ENCODE measurements at places on chromosomes 1 and 21. TPM values are rescaled to one million over a fixed set of nuclear protein-coding genes. Genes with fewer than 3 reads are reported as not detected.

The LCE1D gene
- total RNA-seq = not detected

The NMNAT2 gene
- total RNA-seq = not detected

DNA sequence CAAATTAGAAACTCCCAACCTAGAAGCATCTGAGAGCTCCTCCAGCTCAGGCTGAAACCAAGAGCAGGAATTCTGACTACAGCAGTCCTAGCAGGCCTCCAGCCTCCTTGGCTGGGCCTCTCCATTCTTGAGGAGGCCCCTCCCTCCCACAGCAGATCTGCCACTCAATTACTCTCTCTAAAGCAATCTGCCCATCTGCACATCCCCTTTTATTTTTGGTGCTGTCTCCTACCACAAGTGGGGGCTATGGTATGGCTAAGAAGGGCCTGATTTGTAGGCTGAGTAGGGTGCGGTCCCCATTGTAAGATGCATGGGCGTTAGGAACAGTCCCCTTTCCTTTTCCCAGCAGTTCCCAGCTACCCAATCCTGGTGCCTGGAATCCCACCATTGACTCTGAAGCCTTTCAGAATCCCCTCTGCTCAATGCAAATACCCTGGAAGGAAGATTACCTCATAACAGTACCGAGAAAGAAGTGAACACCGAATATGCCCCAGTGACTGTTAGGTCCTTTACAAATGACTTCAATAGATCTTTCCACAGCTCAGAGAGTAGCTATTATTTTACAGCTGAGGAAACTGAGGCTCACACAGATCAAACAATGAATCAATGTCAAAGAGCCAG, 11.6 kb upstream of the TTC39A start:
- no peak for DNase-seq

The OR6N1 gene
- not detected for total RNA-seq

- no peak for DNase-seq
Measured at GRCh38 chr1:87149241-87150041, 179.2 kb upstream of the LMO4 start.

- no peak for DNase-seq
Measured at GRCh38 chr1:239123260-239123659, 263.1 kb upstream of the CHRM3 start.

DNA sequence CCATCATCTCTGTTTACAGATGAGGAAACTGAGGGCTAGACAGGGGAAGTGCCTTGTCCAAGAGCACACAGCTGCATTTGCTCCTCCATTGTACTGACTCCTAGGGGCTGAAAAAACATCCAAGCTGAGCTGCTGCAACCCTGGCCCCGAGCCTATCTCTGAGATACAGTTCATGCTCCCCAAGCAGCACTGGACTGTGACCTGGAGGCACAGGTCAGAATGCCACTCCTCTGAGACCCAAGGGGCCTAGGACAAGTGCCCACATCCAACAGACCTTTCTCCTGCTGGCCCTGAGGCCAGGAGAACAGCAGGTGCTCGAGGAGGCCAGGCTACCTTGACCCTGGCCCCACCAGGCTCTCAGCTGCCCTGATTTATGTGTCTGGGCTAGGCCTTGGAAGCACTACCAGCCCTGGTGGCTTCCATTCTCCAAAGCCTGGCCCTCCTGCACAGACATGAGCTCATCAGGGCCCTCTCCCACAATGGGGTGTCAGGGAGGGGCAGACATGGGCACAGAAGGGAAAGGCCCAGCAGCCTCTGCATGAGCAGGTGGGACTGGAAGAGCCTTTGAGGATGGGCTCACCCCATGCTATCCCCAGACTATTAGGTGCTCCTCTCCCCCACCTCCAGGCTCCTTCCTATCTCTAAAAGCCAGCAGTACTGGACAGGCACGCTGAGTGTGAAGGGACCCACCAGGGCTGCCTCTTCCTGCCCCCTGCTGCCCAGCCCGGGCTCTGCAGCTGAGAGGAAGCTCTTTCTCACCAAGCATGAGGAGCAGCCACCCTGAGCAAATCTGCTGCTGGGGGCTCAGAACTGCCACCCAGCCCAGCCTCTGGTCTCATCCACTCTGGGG, 18.8 kb downstream of the ADGRB2 start:
- peak; percentile 58 for DNase-seq

The RNF186 gene
- total RNA-seq = not detected

DNA sequence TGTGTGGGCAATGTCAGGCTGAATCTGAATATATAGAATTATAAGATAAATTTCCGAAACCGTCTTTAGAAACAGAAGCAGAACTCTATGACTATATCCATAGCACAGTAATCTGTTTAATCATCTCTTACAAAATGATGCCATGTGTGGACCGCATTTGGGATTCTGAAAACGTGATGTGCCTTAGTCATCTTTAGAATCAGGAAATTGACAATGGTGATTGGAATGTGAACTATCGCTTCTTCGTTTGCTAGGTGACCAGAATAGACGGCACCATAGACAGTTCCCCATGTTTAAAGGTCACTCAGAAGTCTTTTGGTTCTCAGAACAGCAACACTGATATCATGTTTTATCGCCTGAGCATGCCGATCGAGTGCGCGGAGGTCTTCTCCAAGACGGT, 300.3 kb downstream of the ZP4 start:
- DNase-seq = no peak

- DNase-seq = peak; percentile 78
Measured at GRCh38 chr1:181179987-181180365, 91.5 kb downstream of the IER5 start.

DNA sequence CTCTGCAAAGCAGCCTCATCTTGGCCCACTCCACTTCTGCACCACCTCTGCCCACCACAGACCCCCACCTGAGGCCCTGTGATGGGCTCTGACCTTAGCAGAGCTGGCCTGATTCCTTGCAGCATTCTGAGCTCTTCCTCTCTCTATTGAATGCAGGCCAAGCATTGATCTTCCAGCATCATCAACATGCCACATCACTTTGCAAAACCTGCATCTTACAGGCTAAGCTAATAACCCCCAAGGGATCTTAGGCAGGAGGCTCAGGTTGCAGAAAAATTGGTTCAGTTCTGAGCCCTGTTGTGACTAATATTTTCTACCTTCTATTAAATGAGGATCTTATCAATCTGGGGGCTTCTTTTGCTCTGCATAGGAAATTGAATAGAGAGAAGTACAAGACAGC, 78.7 kb downstream of the ATP1A1 start:
- DNase-seq = no peak

DNA sequence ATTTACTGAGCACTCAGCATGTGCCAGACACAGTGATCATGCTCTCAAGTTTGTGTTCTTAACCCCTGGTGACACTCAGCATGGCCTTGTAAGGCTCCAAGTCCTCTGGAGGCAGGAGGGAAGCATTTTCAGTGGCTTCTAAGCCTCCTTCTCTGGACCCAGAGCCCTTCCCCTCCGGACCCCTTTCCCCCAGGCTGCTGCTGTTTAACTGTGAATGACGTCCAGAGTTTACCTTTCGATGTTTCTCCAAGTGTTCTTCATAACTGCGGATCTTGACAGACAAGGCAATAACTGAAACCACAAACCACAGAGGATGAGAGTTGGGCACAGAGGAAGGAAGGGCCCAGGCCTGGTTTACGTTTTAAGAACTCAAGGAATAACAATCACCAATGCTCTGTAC, 6.5 kb downstream of the MRPS15 start:
- DNase-seq = no peak
